ENCODE measurements at places on chromosomes 5 and 9.
A peak's percentile ranks its signal among the peaks of the same experiment; 100 is the strongest.

DNA sequence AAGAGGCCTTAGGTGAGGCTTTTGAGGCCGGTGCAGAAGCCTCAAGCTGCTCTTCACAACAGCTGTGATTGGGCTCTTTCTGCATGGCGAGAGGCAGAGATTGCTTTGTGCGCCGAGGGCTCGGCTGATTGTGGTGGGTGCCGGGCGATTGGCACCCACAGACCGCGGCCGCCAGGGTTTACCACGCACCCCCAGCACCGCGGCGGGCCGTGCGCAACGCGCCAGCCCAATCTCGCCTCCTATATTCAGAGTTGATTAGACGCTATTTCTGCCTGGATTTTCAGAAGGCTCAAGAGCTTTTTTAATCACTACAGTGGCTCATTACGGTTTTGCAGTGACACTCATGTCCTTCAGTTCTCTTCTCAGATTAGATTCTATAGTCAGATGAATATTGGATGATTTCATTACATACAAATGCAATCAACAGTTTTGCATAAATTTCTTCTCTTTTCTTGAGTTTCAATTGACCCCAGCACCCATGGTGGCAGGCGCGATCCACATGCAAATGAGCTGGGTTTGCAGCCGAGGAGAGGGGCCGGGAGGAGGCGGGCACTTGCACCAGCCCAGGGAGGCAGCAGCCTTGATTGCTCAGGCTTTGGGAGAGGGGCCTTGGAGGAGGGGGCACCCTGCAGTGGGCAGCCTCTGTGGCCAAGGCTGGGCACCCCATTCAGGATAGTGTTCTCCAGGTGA, 33.8 kb upstream of the PTGS1 start:
- no peak for DNase-seq

GRCh38 chr5:108529381-108529780, 147.5 kb upstream of the FBXL17 start:
- DNase-seq, result peak; percentile 18

GRCh38 chr5:149389552-149390495, 10.7 kb upstream of the IL17B start:
- no peak for DNase-seq

GRCh38 chr9:33461492-33461891, 12.2 kb downstream of the NOL6 start:
- no peak for DNase-seq

DNA sequence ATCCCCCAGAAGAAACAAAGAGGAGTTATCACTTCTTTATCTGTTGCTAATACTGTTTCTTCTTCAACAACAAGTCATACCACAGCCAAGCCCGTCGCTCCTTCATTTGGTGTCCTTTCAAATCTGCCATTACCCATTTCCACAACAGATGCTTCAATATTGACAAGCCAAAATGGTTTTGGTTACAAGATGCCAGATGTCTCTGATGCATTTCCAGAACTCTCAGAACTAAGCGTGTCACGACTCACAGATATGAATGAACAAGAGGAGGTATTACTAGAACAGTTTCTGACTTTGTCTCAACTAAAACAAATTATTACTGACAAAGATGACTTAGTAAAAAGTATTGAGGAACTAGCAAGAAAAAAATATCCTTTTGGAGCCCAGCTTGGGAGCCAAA, 16.0 kb upstream of the HAND1 start:
- no peak for DNase-seq

- no peak for DNase-seq
These were observed 204.5 kb downstream of the SPOCK1 start for GRCh38 chr5:137294604-137295003.

DNA sequence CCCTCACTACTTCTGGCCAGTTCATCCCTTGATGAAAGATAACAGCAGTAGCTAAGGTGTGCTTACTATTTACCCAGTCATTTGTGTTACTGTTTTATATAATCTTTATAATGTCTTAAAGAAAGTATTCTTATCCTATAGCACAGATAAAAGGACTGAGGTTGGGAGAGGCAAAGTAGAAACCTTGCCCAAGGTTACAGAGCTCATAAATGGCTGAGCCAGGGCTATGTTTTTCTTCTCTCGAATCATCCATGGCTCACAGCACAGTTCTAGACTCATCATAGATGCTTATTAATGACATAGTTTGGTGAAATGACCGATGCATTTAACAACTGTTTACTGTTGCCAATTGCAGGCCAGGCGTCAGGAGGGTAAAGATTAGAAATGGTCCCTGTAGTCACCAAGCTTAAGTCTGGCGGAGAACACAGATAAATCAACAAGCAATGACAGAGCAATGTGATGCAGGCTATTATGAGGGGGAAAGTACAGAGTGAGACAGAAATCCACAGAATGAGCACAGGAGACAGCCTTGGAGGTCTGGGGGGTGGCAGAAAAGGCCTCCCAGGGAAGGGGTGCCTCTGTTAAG, 65.6 kb upstream of the ZNF622 start:
- no peak for DNase-seq

GRCh38 chr9:98536542-98537173, 172.1 kb downstream of the GABBR2 start:
- no peak for DNase-seq

GRCh38 chr9:83639266-83639665, 16.3 kb downstream of the IDNK start:
- DNase-seq, result no peak

- no peak for DNase-seq
These were observed 1.4 kb upstream of the GM2A start for GRCh38 chr5:151251621-151252020.

GRCh38 chr5:176151281-176151680, 86.9 kb upstream of the SIMC1 start:
- peak; percentile 55 for DNase-seq

GRCh38 chr9:13002740-13003139, 227.9 kb downstream of the LURAP1L start:
- no peak for DNase-seq

DNA sequence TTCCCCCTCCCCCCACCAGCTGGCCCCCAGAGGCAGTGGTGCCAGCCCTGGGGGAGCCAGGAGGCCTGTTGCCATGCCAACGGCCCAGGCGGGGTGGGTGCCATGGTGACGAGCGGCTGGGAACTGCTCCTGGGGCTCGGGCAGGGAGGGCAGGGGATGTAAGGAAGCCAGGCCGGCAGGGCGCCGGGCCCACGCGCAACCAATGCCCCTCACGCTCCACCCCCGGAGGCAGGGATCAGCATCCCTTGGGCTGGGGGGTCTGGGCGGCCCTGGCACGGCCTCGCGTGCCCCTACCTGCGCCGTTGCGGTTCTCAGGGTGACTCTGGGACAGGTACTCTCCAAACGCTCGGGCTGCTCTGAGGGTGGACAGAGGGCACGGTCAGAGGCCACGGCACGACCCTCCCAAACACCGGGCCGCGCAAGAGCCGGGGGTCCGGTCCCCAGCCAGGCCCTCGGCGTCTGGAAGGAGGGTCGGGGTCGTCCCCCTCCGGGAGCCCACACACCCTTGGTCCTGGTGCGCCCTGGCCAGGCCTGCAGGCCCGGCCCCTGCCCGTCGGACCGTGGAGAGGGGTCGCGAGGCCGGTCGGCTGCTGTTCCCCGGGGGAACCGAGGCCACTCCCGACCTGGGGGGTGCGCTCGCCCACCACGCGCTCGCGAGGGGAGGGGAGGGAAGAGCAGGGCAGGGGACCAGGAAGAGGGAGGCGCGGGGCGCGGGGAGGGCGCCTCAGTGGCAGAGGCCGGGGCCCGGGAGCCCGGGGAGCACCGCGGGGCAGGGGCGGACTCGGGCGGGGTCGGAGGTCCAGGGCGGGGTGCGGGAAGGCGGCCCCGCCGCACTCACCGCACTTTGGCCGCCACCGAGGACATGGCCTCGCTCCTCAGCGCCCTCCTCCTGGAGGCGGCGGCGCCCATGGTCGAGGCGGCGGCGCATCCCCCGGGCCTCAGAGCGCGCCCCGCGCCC, 661 bp downstream of the NSMF start:
- no peak for DNase-seq

GRCh38 chr9:77424993-77425392, 223.1 kb downstream of the GNA14 start:
- DNase-seq, result no peak

- no peak for DNase-seq
These were observed 103.7 kb downstream of the ARHGAP26 start for GRCh38 chr5:142873831-142874230.

- no peak for DNase-seq
These were observed 724.4 kb downstream of the TLE1 start for GRCh38 chr9:80964914-80965313.

- DNase-seq, result no peak
These were observed 322.1 kb downstream of the OSTF1 start for GRCh38 chr9:75410405-75410804.

- no peak for DNase-seq
These were observed 33.8 kb upstream of the PANK3 start for GRCh38 chr5:168612996-168613395.

- no peak for DNase-seq
These were observed 202.8 kb upstream of the MRPS30 start for GRCh38 chr5:44605926-44606325.
